Glutamatergic neuron (in vitro differentiated cells): ENCODE measurements at places on chromosomes 1 and 21. TPM values are rescaled to one million over a fixed set of nuclear protein-coding genes. Genes with fewer than 3 reads are reported as not detected.

MTR gene
- total RNA-seq: 33.2 TPM

SAMSN1 gene
- 28.3 TPM for total RNA-seq

SLC30A10 gene
- 1.5 TPM for total RNA-seq

- no peak overlapping the region for H3K27ac ChIP-seq
- no peak overlapping the region for H3K4me3 ChIP-seq
- DNase-seq: no peak
Measured at GRCh38 chr1:178060789-178061556, 32.9 kb upstream of the RASAL2 start.

DNA sequence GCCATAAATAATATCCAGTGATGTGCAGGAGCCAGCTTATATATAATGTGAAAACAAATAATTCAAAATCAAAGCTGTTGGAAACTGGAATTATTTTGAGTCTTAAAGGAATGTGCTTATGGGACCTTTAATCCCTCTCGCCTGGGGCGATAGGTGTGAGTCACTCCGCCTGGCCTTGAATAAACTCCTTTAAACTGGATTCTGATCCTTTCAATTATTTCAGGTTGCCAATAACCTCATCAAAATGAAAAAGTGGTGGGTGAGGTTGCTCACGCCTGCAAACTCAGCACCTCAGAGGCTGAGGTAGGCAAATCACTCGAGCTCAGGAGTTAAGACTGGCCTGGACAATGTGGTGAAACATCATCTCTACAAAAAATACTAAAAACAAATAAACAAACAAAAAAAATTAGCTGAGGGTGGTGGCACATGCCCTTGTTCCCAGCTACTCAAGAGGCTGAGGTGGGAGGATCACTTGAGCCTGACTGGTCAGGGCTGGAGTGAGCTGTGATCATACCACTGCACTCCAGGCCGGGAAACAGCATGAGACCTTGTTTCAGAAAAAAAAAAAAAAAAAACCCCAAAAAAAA is 11.4 kb upstream of the SLC2A5 start:
- H3K27ac ChIP-seq: no peak overlapping the region
- DNase-seq: no peak
- H3K4me3 ChIP-seq: no peak overlapping the region

- H3K27me3 ChIP-seq: peaks cover 2% of the 10 kb centered on the region
- no peak overlapping the region for H3K4me3 ChIP-seq
- DNase-seq: no peak
Measured at GRCh38 chr1:207918581-207918980, 7.7 kb upstream of the CD34 start.

GRCh38 chr1:54965624-54966340 is 14.6 kb upstream of the TMEM61 start:
- no peak overlapping the region for H3K27ac ChIP-seq
- H3K36me3 ChIP-seq: peaks cover 4% of the 10 kb centered on the region
- no peaks in the 10 kb centered on the region for H3K4me1 ChIP-seq
- no peak overlapping the region for H3K4me3 ChIP-seq
- peaks cover 7% of the 10 kb centered on the region for H3K27me3 ChIP-seq
- no peak for DNase-seq

GRCh38 chr1:165496501-165496900 is 47.3 kb upstream of the LRRC52 start:
- H3K4me1 ChIP-seq: peaks cover 10% of the 10 kb centered on the region
- H3K27ac ChIP-seq: no peak overlapping the region
- no peaks in the 10 kb centered on the region for H3K36me3 ChIP-seq
- DNase-seq: no peak

DNA sequence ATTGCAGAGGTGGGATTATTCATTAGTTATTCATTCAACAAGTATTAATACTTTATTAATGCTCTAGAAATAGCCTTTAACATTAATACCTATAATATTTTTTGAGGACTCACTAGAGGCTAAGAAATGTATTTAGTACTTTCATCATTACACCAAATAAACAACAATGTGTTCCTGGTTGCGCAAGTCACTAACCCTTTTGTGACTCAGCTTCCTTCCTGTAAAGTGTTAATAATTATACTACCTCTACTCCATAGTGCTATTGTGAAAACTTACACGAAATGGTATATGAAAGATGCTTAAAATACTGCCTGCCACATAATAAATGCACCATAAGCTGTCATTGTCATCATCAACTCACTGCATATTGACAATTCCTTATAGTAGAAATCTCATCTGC is 431.0 kb downstream of the DPYD start:
- no peak for DNase-seq
- no peak overlapping the region for H3K27ac ChIP-seq
- no peaks in the 10 kb centered on the region for H3K27me3 ChIP-seq
- no peaks in the 10 kb centered on the region for H3K4me1 ChIP-seq
- H3K36me3 ChIP-seq: no peaks in the 10 kb centered on the region

CGN gene
- 2.0 TPM for total RNA-seq

- H3K4me1 ChIP-seq: peaks cover 2% of the 10 kb centered on the region
Measured at GRCh38 chr1:2906085-2906484, 104.6 kb upstream of the TTC34 start.

DNA sequence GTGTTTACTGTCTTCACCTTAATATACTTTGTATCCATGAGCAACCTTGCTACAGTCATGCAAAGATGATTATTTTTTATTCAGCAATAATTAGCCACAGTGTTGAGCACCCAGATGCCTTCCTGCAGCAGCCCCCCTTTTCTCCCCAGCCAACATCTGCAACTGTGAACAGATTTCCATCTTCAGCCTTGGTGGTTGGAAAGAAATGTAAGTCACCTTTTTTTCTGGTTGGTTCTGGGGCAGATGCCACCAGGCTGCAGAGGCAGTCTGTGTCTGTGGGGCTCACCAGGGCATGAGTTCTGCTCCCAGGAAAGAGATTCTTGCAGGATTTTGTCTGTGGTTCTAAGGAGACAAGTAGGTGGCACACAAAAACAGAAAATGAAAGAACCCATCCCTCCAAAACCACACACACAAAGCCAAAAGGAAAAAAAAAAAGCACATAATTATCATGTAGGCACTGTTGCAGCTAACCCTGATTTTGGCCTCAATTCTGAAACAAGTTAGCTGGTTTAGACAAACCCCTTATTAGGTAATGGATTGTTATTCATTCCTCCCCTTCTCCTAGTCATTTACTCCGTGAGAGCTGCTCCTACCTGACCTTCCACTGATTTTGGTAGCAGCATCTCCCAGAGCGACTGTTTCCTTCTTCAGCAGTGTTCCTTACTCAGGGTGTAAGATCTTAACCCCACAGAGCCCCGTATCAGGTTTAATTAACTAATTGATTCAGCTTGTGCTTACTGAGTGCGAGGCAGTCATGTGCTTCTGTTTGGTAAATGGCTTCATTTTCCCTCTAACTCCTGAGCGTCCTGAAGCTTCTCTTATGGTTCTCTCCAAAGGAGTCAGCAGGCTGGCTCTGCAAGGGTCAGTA is 36.5 kb downstream of the GALNT2 start:
- no peak overlapping the region for H3K27ac ChIP-seq
- H3K4me1 ChIP-seq: peaks cover 37% of the 10 kb centered on the region
- no peak for DNase-seq
- no peaks in the 10 kb centered on the region for H3K36me3 ChIP-seq
- no peak overlapping the region for H3K4me3 ChIP-seq
